ENCODE measurements at places on chromosomes 12 and 14.

GRCh38 chr14:104494483-104494882, 85.1 kb upstream of the C14orf180 start:
- DNase-seq, result no peak

GRCh38 chr14:87805315-87805723, 187.7 kb downstream of the GALC start:
- peak; percentile 17 for DNase-seq

- DNase-seq, result peak; percentile 66
These were observed 164.1 kb downstream of the ZFP36L1 start for GRCh38 chr14:68628605-68629310.

- peak; percentile 47 for DNase-seq
These were observed 3.3 kb upstream of the POP5 start for GRCh38 chr12:120584343-120585149.

- DNase-seq, result peak; percentile 50
These were observed 67.8 kb downstream of the VWF start for GRCh38 chr12:6056406-6057240.

GRCh38 chr12:98359856-98360255, 155.5 kb upstream of the TMPO start:
- no peak for DNase-seq

Data from lung (tissue), 17 donors.